NCI-H2081 (cell line): ENCODE measurements at places on chromosomes 7 and 10.

DNA sequence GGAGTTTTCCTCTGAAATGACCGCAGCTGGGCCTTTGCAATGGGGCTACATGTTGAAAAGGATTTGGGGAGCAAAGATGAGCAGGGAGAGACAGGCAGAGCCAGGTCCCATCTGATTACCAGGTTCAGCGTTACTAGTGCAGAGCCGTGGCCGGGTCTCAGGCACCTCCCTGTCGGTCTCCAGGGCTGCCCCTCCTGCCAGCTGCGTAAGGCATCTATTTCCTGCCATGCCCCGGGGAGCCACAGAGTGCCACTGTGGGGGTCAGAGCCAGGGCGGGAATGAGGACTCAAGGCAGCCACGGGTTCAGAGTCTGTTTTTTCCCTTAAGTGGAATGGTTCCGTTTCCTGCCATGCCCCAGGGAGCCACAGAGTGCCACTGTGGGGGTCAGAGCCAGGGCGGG, 382.6 kb upstream of the SHH start:
- no peak for DNase-seq

- no peak for DNase-seq
Observed at GRCh38 chr10:29543715-29544114, 91.1 kb downstream of the SVIL start.

DNA sequence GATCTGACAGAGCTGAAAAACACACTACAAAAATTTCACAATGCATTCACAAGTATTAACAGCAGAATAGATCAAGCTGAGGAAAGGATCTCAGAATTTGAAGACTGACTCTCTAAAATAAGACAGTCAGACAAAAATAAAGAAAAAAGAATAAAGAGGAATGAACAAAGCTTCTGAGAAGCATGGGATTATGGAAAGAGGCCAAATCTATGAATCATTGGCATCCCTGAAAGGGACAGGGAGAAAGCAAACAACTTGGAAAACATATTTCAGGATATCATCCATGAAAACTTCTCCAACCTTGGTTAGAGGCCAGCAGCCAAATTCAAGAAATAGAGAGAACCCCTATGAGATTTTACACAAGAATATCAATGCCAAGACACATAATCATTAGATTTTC, 804.8 kb upstream of the IGFBP3 start:
- DNase-seq, result no peak

DNA sequence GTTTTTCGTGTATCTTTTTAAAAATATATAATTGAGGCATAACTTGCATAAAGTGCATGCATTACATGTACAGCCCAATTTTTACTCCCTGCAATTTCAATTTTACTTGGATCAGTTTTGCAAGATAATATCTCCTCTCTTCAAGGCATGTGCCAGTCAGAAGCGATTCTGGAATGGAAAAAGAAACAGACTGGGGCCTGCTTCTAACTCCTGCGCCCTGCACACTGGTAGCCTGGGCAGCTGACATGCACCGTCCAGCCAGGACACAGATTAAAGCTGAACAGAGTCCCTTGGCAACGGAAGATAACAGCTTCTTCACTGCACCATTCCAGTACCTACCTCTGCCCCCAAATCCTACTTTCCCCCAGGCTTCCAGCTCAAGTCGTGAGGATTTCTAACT, 182.1 kb downstream of the FAM107B start:
- DNase-seq, result no peak

- no peak for DNase-seq
Observed at GRCh38 chr7:99719996-99720769, 14.8 kb downstream of the CYP3A7 start.

- no peak for DNase-seq
Observed at GRCh38 chr7:84106291-84106690, 88.3 kb downstream of the SEMA3A start.

- no peak for DNase-seq
Observed at GRCh38 chr10:47207281-47207615, 92.7 kb upstream of the GDF10 start.

DNA sequence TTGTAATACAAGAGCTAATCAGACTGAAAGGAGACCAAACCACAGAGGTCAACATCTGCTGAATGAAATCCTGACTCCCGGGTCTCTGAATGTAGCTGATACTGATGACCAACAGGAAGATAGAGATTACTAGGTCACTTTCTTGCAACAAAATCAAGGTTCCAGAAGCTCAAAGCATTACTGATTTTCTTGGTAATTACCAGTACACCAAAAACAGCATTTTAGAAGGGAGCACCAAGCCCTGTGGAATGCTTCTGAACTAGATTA, 177.7 kb downstream of the SLC25A13 start:
- DNase-seq, result no peak

DNA sequence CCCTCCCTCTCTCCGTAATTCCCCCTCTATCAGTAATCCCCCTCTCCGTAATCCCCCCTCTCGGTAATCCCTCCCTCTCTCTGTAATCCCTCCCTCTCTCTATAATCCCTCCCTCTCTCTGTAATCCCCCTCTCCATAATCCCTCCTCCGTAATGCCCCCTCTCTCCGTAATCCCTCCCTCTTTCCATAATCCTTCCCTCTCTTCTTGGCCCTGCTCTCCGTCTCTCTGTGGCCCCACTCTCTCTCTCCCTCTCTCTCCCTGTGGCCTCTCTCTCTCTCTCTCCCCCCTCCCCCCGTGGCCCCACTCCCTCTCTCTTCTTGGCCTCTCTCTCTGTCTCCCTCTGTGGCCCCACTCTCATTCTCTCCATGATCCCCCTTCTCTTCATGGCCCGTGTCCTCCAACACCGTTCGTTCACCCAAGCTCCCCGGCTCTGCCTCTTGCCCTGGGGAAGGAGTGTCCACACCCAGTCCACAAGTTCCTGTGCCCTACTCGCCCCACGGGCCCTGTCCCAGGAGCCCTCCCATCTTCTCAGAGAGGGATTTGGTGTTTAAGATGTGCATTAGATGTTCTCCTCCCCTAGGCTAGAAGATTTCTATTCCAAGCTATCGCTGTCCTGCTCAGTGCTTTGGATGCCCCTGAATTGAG, 19.8 kb downstream of the SHH start:
- no peak for DNase-seq

- no peak for DNase-seq
Observed at GRCh38 chr10:88525371-88526069, 57.6 kb downstream of the RNLS start.

DNA sequence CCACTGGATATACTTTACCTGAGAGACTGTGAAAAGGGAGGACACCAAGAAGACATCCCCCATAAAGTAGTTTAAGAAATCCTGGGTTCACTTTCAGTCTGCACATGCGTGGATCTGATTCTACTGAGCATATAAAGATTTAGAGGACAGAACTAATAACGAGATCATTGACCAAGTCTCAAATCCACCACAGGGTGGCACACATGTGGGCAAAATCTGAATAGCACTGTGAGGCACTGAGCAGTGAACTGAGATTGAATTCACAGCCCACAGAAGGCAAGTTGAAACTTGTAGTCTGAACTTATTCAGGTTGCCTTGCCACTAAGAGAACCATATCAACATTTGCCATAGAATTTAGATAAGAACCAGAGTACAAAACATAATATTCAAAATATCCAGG, 818.6 kb downstream of the GRID1 start:
- DNase-seq, result peak; percentile 65

DNA sequence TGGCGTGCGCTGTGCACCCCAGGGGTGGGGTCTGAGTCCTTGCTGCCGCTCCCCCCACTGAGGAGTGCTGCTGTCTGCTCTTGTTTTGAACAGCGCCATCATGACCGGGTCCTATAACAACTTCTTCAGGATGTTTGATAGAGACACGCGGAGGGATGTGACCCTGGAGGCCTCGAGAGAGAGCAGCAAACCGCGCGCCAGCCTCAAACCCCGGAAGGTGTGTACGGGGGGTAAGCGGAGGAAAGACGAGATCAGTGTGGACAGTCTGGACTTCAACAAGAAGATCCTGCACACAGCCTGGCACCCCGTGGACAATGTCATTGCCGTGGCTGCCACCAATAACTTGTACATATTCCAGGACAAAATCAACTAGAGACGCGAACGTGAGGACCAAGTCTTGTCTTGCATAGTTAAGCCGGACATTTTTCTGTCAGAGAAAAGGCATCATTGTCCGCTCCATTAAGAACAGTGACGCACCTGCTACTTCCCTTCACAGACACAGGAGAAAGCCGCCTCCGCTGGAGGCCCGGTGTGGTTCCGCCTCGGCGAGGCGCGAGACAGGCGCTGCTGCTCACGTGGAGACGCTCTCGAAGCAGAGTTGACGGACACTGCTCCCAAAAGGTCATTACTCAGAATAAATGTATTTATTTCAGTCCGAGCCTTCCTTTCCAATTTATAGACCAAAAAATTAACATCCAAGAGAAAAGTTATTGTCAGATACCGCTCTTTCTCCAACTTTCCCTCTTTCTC, 26.0 kb downstream of the BNIP3 start:
- DNase-seq, result no peak
